ENCODE measurements at places on chromosomes 5 and 9.
A peak's percentile ranks its signal among the peaks of the same experiment; 100 is the strongest.

DNA sequence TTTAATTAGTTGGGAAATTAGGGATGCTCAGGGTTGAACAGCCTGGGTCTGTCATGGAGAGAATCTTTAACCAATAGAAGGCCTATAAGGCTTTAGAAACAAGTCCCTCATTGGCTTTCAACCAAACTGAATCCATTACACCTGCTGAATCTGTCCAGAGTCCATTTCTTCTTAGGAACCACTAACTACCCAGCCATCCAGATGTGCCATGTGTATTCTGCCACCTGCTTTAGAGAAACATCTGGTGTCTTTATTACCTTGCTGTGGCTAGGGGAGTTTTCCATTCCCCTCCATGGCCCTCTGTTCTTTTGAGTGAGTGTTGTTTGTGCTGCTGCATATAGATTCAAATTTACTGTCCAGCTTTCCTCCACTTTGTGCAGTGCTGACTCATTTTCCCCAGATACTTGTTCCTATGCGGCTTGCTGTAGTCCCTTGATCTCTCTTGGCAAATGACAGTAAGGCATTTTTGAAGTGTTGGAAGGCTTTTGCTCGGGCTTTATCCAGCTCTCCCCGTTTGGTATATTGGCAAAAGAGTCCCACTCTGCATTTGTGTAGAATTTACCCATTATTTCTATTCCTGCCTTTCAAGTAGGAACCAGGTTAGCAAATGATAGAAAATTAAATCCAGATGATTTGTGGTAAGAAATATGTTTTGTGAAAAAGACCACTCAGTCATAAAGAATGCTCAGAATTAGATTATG, 54.6 kb downstream of the NLN start:
- peak; percentile 79 for DNase-seq

DNA sequence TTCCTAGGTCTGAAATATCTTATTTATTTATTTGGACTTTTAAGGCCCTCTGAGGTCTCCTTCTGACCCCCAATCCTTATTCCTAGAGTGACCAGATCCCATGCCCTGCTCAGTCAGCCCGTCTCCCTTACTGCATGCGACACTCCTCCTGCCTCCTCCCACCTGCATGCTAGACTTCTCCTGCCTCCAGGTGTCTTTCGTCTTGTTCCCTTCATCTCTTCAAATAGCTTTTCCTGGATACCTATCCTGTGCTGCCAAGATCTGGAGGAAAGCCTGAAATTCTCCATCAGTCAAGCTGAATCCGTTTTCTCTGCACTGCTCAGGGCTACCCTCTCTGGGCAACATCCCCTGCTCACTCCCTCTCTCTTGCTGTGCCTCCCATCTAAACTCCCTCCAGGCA, 81.0 kb downstream of the PRDM6 start:
- no peak for DNase-seq

DNA sequence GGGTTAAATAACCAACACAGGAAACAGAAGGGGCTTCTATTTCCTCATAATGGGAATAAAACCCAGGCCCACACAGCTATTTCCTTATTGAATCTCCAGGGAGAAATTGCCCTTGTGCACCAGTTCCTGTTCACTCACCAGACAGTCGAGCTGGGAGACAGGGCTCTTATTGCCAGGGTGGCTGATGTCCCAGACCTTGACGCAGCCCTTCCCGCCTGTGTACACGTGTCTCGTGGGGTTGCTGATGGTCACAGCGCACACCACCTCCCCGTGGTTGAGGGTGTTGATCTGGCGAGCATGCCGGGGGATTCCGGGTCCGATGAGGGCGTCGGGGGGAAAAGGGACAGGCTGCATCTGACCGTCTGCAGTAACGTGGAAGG, 96.5 kb downstream of the TLE1 start:
- no peak for DNase-seq

DNA sequence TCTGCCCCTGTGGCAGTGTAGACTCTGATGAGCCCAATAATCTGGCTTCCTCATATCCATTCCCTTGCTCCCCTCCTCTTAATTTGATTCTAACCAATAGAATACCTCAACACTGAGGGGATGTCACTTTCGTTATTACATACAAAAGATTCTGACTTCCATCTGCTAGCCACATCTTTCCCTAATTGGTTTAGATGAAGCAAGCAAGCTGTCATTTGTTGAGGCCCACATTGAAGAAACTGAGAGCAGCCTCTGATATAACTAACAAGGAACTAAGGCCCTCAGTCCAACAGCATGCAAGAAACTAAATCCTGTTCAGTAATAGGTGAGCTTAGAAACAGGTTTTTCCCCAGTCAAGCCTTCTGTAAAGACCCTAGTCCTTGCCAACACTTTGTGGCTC, 5.8 kb downstream of the ADAMTS6 start:
- no peak for DNase-seq

GRCh38 chr9:91275655-91276054, 86.1 kb downstream of the AUH start:
- DNase-seq, result no peak

DNA sequence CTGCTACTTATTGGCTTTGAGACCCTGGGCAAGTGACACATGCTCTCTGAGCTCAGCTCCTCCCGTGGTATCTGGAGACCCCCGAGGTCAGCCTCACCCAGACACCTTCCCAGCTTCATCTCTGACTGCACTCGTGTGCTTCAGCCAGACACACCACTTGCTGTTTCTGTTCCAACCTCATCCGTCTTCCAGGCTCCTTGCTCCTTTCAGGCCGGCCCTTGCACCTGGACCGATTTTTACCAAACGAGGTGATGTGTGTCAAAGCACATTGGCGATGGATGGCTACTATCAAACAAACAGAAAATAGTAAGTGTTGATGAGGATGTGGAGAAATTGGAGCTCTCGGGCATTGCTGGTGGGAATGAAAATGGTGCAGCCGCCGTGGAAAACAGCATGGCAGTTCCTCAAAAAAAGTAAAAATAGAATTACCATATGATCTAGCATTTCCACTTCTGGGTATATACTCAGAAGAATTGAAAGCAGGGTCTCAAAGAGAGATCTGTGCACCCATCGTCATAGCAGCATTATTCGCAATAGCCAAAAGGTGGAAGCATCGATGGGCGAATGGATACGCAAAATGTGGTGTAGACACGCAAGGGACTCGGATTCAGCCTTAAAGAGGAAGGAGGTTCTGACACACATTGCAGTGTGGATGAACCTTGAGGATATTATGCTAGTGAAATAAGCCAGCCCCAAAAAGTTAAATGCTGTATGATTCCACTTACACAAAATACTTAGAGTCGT, 96.1 kb upstream of the IER5L start:
- no peak for DNase-seq

DNA sequence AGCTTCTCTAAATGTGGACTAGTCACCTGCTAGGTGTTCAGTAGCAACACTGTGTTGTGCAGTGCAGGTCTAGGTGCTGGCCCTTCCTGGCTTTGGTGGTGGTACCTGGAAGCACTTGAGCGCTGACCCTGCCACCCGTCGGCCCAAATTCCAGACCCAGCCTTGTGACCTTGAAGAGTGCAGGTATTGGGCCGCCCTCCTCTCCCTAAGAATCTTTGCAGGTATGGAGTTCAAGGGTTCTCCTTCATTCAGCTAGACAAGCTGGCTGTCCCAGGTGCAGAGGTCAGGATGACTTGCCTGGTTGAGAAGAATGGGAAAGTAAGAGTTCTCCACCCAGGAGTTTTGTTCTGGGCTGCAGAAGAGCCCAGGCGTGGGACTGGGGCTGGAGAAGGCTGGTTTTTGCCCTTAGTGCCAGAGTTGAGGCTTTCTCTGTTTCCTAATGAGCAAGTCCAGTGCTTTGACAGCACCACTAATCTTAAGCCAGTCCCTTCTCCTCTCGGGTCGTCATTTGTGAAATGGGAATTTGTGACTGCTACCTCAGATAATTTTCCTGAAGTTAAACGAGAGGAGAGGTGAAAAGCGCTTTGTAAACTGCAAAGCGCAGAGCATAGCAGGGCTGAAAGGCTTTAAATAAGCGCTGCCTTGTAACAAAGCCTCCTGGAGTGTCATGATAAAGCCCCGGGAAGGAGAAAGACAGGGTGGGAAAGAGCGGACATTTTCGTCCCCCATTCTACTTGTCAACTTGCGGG, 4.0 kb downstream of the FOXE1 start:
- DNase-seq, result no peak

- DNase-seq, result no peak
These were observed 243.0 kb downstream of the PIK3R1 start for GRCh38 chr5:68458416-68459021.

- DNase-seq, result no peak
These were observed 1.4 kb downstream of the RASGEF1C start for GRCh38 chr5:180207593-180207992.

DNA sequence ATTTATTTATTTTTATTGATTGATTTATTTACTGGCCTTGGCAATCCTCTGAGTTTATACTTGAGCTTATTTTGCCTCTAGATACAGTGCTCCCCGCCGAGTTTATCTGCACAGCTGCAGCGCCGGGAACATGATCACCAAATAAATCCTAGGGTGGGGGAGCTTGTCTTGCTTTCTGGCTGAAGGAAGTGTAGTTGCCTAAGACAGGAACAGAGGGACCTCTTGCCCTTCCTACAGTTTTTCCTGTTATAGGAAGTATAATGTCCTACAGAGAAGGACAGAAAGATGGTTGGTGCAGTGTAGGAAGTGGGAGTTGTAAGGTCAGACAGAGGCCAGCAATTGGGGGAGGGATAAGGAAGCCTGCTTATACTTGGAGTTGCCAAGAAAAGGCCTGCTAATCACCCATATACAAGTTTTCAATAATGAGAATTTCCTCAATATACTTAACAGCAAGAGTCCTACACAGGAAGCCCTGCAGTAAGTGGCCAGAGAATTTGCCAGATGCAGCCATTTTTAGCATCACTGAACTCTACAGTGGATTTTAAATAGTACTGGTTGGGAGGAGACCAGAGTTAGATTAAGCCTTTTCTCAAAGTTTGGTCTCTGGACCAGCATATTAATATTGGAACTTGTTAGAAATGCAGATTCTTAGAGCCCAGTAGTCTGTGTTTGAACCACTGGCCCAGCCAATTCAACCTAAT, 7.7 kb downstream of the AOPEP start:
- DNase-seq, result no peak

GRCh38 chr5:36897616-36898015, 21.0 kb downstream of the NIPBL start:
- DNase-seq, result peak; percentile 56

- no peak for DNase-seq
These were observed 242.0 kb upstream of the CDH18 start for GRCh38 chr5:20230010-20230409.

DNA sequence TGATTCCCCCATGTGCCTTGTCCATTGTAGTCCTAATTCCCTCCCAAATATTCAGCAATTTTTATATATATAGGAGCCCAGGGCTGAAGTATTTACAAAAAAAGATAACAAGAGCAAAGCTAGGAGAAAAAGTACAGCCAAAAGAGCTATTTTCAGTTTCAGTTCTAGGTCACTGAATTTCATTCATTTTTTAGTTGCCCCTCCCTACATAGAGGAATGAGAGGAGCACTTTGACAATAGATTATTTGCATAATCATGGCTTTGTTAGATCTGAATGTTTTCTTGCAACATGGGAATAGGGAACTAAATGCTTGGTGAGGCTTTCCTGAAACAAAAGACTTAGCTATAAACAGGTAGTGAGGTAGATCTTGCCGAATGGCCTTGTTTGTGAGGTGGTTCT, 15.3 kb upstream of the F2RL2 start:
- no peak for DNase-seq

DNA sequence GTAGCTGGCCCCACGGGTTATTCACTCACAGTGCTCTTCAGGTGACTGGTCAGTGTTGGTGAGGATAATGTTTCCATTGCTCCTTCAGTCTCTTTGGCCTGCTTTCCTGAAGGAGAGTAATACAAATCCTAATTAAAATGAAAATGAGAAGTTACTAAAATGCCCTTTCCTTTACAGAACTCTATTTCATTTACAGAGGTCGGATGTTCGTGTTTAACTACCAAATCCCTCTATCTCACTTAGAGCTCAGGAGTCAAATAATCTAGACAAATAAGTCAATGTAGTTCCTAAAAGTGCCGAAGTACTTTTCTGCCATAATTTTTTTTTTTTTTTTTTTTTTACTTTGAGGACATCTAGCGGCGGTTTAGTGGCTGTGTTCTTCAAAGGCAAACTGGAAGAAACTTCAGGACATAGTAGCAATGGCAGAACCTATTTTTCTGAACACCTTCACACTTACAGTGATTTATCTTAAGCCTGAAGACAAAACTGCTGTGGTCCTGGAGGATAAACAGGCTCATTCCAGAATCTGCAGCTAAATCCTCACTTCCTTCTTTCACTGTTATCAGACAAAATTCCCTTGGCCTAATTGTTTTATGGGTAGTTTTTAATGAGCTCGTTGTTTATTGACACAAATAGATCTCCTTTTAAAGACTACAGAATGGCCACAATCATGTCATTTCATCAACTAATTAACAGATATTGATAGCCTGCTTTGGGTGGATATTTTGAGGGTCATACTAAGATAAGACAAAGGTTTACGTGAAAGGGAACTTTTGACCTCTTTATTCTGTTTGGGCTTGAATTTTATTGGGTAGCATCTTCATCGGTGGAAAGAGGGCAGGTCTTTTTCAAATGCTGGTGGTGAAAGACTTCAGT, 207.6 kb upstream of the DMRTA1 start:
- DNase-seq, result peak; percentile 70

DNA sequence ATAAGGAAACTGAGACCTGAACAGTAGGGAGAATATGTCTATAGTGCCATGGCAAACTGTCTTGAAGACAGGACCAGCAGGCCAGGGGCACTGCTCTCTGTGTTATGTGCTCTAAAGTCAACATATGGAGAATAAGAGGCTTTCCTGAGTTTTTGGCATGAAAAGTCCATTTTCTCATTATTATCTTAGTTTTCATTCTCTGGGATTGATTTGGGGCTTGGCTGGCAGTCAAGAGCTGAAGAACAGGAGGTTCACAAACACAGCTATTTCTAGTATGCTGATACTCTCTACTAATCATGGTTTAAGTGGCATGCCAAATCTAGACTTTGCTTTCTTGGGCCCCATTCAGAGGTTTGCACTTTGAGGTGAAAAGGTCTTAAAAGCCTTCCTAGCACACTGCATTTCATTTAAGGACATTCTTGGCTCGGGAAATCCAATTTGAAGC, 404.4 kb downstream of the ZNF608 start:
- DNase-seq, result peak; percentile 91

DNA sequence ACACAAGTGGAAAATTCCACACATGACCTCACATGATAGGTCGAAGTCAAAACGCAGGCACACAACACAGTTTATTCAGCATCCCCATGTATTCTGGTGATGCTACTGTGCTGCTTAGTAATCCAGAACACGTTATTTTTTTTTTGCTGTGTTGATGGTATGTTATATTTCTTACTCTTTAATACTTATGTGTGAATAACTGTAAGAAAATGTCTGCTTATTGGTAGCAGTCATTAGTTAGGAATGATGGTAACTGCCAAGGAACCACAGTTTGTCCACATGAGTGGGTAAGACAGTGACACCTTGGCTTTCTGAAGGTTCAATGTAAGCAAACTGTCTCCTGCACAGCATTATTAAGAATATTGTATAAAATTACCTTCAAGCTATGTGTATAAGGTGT, 107.7 kb upstream of the DAPK1 start:
- DNase-seq, result no peak

GRCh38 chr5:178380541-178381074, 148.0 kb upstream of the PHYKPL start:
- no peak for DNase-seq
